Ovary (tissue), 10 donors: ENCODE measurements at places on chromosomes 16 and 17. TPM values are rescaled to one million over a fixed set of nuclear protein-coding genes. Genes with fewer than 3 reads are reported as not detected.

CTRB2 gene
- polyA plus RNA-seq: not detected

DNA sequence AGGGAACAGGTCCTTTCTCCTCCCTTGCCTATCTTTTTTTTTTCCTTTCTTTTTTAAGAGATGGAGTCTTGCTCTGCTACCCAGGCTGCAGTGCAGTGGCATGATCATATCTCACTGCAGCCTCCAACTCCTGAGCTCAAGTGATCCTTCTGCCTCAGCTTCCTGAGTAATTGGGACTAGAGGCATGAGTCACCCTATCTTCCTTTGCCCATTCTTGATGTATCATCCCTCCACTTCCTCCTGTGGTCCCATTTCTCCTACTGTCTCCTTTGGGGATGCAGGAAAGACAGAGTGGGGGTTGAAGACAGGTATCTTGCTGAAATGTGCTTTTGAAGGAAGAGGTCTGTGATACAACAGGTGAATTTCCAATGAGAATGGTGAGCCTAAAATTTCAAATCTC is 5.5 kb downstream of the MYO19 start:
- H3K4me3 ChIP-seq: no peak overlapping the region
- no peak overlapping the region for H3K27ac ChIP-seq
- DNase-seq: no peak
- no peaks in the 10 kb centered on the region for H3K27me3 ChIP-seq

- H3K27ac ChIP-seq: peak overlapping the region; percentile 91
- H3K4me1 ChIP-seq: peaks cover 19% of the 10 kb centered on the region
- H3K27me3 ChIP-seq: no peaks in the 10 kb centered on the region
- no peak overlapping the region for H3K4me3 ChIP-seq
These were observed 14.6 kb downstream of the SMTNL2 start for GRCh38 chr17:4598776-4599504.

VWA3A gene
- 0.15 TPM for polyA plus RNA-seq

GRCh38 chr17:43200127-43200526 is 11.5 kb upstream of the TMEM106A start:
- no peak overlapping the region for H3K27ac ChIP-seq
- H3K27me3 ChIP-seq: no peaks in the 10 kb centered on the region
- H3K36me3 ChIP-seq: no peaks in the 10 kb centered on the region
- no peak overlapping the region for H3K4me3 ChIP-seq
- no peaks in the 10 kb centered on the region for H3K4me1 ChIP-seq
- no peak for DNase-seq

GRCh38 chr17:80316927-80317705 is 56.5 kb downstream of the RNF213 start:
- H3K4me3 ChIP-seq: no peak overlapping the region
- H3K27me3 ChIP-seq: no peaks in the 10 kb centered on the region

KRTAP4-3 gene
- polyA plus RNA-seq: not detected

TMEM114 gene
- polyA plus RNA-seq: not detected

SPNS2 gene
- 5.9 TPM for polyA plus RNA-seq

- H3K4me1 ChIP-seq: peaks cover 13% of the 10 kb centered on the region
- DNase-seq: peak; percentile 54
- no peak overlapping the region for H3K4me3 ChIP-seq
- no peaks in the 10 kb centered on the region for H3K36me3 ChIP-seq
These were observed 92.9 kb upstream of the SALL1 start for GRCh38 chr16:51243936-51244436.

GRCh38 chr17:40548982-40549685 is 16.1 kb downstream of the CCR7 start:
- no peaks in the 10 kb centered on the region for H3K27me3 ChIP-seq
- no peak for DNase-seq
- peak overlapping the region; percentile 71 for H3K27ac ChIP-seq
- no peaks in the 10 kb centered on the region for H3K36me3 ChIP-seq
- H3K4me1 ChIP-seq: peaks cover 46% of the 10 kb centered on the region

DNA sequence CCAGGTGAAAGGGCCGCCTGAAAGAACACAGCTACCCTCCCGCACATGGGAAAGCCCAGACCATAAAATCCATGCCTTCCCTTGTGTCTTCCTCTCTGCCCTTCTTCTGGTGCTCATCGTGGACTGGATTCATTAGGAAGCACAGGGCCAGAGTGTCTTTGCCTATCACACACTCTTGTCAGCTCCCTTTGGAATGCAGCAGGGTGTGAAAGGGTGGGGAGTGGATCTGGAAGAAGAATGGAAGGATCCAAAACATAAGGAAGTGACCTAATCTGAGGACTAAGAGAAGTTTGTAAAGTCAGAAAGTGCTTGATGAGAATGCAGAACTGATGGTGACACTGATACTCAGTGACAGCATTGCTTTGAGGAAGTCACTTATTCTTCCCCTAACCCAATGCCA is 1147.3 kb upstream of the GOT2 start:
- no peak overlapping the region for H3K27ac ChIP-seq
- no peaks in the 10 kb centered on the region for H3K4me1 ChIP-seq
- H3K4me3 ChIP-seq: no peak overlapping the region
- no peaks in the 10 kb centered on the region for H3K27me3 ChIP-seq
- no peaks in the 10 kb centered on the region for H3K36me3 ChIP-seq
